ENCODE measurements at places on chromosomes 6 and 20.

- DNase-seq: peak; percentile 86
These were observed 37.7 kb upstream of the SASH1 start for GRCh38 chr6:148304976-148305375.

GRCh38 chr6:26319405-26320128, 45.4 kb upstream of the BTN3A2 start:
- no peak for DNase-seq

GRCh38 chr20:41508335-41508734, 109.8 kb downstream of the CHD6 start:
- DNase-seq: no peak

GRCh38 chr6:134464690-134465411, 146.9 kb upstream of the SGK1 start:
- DNase-seq: no peak

- no peak for DNase-seq
These were observed 26.4 kb downstream of the CRISP1 start for GRCh38 chr6:49839957-49840356.

DNA sequence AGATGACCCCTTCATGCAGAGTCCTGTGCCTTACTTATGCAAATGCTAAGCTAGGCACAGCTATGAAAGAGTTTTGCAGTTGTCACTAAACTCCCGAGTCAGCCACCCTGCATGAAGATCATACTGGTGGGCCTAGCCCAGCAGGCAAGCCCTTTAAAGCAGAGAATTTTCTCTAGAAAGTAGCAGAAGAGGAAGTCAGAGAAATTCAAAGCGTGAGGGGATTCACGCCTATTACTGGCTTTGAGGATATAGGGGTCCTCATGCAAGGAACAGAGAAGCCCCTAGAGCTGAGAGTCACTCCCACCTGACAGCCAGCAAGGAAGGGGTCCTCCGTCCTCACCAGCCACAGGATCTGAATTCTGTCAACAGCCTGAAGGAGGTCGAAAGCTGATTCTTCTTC, 54.6 kb downstream of the MYB start:
- no peak for DNase-seq

- DNase-seq: no peak
These were observed 179.4 kb downstream of the FOXC1 start for GRCh38 chr6:1789092-1789491.

- DNase-seq: no peak
These were observed 97.8 kb upstream of the PCSK2 start for GRCh38 chr20:17129089-17129488.

Data from SJSA1 (cell line).